ENCODE measurements at places on chromosomes 3 and 15.
A peak's percentile ranks its signal among the peaks of the same experiment; 100 is the strongest.

DNA sequence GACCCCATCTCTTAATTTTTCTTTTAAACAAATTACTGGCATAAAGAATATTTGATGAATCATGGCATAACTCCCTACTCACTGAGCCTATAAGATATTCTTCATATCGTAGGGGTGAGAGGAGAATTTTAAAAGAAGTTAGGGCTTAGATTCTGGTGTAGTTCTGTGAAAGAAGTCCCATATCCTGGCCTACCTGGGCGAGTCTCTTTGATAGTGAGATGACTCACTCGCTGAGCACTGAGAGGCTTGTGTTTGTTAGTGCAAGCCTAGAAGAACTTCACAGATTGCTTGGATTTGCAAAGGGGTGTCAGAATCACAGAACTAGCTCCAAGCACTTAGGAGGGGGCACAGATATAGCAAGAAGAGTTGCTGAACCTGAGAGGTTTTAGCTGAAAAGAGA, 133.8 kb upstream of the TMC3 start:
- DNase-seq: no peak

DNA sequence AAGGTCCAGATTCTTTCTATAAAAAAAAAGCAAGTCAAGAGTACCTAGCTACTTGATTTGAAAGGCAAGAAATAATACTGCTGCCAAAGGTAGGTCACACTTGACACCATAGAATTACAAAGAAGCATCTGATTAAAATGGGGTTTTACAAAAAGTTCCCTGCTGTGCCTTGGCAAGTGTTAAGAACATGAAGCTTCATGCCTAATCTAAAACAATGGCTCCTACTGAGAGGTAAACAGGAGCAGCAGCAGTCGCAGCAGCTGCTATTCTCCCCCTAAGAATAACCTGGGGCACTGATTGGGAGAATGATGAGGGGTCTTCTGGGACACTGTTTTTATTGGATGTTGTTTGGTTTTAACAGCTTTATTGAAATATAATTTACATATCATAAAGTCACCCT, 14.1 kb downstream of the UBP1 start:
- DNase-seq: no peak

DNA sequence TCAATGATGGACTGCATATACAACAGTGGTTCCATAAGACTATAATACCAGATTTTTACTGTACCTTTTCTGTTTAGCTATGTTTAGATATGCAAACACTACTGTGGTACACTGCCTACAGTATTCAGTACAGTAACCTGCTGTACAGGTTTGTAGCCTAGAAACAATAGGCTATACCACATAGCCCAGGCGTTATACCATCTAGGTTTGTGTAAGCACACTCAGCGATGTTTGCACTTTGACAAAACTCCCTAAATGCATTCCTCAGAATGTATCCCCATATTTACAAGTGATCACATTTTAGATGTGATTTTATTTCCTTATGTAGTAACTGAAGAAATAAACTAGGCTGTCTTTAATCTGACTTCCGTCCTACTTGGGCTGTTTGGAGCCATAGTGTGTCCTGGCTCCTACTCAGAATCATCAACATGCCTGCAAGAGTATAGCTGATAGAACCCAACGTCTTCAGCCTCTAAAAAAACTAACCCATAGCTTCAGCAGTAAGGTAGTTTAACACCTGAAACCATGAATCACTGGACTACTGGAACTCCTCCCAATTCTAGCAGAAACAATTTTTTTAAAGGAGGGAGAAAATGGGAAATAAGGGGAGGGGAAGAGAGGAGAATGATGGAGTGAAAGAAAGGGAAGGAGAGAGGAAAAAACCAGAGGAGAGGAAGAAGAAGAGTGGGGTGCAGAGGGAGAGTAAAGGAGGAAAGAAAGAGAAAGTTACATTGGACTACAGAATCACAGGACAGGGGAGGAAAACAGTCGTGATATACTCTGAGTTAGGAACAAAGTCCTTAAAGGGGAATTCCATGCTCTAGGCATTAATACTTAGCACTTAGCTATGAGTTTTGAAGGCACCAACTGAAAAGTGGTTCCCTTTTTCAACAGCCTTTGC, 67.7 kb upstream of the PLXND1 start:
- no peak for DNase-seq

- DNase-seq: no peak
These were observed 593.2 kb upstream of the DPPA4 start for GRCh38 chr3:109930582-109930981.

GRCh38 chr3:30847592-30847991, 46.9 kb downstream of the GADL1 start:
- DNase-seq: no peak

DNA sequence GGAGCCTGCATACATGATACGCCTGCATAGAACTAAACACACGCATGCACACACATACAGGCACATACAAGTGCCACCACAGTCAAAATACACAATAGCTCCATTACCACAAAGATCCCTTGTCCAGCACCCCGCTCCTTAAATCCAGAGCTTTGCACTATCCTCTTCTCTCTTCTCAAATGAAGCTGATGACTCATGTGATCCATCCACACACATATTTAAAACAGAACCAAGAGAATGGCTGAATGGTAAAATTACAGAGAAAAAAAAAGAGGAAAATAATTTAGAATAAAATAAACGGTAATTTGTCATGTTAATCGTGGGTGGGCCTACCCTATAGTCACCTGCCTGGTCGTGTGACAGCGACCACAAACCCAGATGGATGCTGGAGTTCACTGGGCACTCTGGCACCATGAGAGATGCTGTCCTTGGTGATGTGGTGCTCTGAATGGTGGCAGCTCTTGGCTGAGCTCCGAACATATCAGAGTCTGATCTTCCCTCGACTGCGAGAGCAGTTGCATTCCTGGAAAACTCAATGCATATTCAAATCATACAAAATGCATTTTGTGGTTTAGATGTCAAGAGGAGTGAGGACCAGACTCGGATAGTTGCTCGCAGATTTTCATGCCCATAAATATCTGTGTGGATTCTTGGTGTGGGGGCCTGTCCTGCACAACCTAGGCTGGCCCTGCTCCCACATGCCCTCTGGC, 8.9 kb downstream of the IQSEC1 start:
- no peak for DNase-seq

DNA sequence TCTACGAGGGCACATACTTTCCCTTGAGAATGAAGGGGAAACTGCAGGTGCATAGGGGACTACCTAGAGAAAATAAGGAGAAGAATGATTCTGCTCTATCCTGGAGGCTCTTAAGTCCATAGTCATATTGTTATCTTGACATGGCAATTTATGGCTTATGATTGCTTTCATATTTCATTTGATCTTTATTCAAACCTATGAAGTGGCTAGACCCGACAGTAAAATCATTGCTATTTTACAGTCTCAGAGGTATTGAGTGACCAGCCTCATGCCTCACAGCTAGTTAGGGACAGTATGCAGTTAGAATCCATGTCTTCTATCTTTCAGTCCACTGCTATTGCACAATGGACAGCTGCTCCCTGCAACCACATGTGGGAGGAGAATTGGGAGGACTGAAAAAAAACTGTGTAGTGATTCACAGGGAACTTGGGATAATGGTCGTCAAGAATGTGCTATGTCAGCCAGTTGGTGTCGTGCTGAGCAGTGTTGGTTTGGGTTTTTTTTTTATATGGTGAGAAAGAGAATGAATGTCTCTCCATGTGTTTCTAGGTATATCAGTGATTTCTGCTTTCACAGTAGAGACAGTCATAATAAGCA, 63.2 kb upstream of the SPPL2A start:
- peak; percentile 38 for DNase-seq

GRCh38 chr3:76502076-76502475, 537.8 kb upstream of the ROBO2 start:
- DNase-seq: no peak

- DNase-seq: no peak
These were observed 23.6 kb downstream of the EIF2AK4 start for GRCh38 chr15:39957481-39957880.

GRCh38 chr3:181709537-181710279, 2.0 kb upstream of the SOX2 start:
- DNase-seq: peak; percentile 15

GRCh38 chr15:70473581-70474370, 289.6 kb downstream of the UACA start:
- no peak for DNase-seq

- peak; percentile 18 for DNase-seq
These were observed 127.9 kb downstream of the ST8SIA2 start for GRCh38 chr15:92521624-92522008.

DNA sequence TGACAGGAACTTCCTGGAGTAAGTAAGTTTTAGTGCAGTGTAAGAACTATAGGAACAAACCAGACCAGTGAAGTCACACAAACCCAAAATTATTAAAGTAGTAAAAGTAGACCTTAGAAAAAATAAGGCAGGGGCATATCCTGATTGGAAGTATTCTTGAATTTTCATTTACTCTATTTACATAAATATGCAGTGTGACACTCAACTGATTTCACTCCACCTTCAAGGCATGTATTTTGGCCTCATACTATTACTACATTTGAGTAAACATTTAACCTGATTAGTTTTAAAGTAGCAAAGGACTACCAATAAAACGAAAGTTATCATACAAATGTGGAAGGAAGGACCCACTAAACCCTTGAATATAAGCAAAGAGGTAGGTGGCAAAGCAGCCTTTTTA, 22.8 kb downstream of the TRNT1 start:
- DNase-seq: no peak

- no peak for DNase-seq
These were observed 15.4 kb upstream of the TRIM59 start for GRCh38 chr3:160464971-160465370.

DNA sequence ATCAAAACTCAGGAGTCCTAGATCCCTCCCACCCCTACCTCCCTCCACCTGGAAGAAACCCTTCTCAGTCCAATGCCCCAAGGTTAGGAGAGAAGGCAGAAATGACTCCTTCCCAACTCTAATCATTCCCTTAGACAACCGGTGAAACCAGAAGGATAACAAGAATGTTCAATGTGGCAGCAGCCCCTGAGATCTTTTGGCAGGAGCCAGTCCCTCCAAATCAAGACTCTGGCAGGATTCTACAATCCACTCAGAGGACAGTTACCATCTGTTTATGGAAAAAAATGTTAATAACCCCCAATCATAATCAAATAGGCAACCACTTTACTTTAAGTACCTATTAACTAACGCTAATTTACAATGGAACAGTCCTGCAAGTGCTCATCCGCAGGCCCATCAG, 136.5 kb downstream of the NTRK3 start:
- no peak for DNase-seq

DNA sequence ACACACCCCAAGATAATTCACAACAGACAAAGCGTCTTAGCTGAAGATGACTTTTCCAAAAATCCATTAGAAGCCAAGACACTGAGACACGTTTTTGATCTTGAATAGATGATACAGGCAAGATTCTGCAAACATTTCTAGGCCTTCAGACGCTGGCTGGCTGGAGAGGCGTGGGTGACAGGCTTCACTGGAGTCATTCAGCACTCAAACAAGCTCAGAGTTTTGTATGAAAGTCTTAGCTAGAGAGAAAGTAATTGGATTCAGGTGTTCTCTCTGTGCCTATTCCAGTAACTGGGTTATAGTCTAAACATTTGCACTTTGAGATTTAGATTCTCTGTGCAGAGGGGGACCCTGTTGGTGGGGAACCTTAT, 147.7 kb upstream of the BHLHE40 start:
- DNase-seq: no peak

DNA sequence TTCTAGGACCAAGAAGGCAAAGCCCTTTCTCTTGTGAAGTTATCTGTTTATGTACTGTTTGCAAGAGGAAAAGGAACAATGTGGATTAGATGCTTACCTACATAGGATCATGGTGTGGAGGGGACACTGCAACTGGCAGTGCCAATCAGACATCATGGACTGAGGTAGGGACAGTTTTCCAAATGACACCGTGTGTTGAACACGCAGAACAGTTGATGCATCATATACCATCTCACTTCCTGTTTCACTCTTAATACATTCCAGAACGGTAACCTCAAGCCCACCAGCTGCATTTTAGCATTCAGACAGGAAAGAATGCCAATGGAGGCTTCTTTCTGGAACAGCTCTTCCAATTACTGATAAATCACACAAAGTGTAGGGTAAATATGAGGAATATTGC, 397.7 kb upstream of the LMCD1 start:
- no peak for DNase-seq

DNA sequence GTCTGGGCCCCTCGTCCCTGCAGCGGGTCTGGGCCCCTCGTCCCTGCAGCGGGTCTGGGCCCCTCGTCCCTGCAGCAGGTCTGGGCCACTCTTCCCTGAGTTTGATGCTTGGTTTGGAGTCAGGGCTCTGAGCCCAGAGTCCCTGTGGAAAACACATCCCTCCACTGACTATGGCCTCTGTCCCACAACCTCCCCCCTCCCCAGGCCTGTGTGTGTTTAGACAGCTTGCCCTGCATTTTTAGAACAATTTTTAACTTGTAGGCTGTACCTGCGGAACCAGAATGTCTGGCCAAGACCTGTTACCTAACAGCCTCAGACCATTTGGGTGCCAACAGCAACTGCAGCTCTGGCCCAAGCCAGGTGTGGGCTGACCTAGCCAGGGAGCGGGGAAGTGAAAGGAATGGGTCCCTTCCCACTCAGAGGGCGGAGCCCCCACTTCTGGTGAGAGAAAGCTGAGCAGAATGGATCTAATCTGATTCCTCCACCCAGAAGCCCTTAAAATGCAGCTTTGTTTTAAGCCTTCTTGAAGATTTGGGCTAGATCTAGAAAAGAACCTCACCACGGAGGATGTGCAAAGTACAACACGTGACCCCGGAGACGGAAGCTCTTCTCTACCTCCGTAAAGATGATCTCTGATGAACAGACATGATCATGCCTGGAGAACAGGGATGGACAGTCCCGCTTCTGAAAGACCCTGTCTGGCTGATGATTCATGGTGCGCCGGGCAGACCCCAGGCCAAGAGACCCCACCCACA, 60.5 kb upstream of the TFRC start:
- DNase-seq: no peak

DNA sequence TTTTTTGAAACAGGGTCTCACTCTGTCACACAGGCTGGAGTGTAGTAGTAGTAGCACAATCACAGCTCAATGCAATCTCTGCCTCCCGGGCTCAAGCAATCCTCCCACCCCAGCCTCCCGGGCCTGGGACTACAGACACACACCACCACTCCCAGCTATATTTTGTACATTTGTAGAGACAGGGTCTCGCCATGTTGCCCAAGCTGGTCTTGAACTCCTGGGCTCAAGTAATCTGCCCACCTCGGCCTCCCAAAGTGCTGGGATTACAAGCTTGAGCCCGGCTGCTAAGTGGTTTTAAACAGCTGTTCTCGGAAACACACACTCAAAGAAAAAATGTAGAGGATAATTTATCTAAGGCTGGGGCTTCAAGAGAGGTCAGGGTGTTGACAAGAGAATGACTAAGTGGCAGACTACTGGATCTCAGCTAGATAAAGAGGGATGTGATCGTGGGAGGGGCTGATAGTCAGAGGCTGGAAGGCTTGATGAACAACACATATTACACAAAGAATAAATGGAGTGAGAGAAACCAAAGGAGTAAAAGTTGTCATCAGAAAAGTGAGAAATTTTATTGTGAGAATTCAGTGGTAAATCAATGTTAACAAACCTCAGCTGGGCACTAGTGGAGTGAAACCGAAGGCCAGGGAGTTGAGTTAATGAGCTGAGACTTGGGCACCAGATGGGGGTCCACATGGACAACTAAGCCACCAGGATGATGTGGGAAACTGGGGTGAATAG, 6.7 kb downstream of the CCR5AS start:
- DNase-seq: no peak
